ENCODE measurements at places on chromosomes 4 and X.

- DNase-seq = peak; percentile 84
Observed at GRCh38 chrX:38985375-38985774, 184.1 kb downstream of the MID1IP1 start.

DNA sequence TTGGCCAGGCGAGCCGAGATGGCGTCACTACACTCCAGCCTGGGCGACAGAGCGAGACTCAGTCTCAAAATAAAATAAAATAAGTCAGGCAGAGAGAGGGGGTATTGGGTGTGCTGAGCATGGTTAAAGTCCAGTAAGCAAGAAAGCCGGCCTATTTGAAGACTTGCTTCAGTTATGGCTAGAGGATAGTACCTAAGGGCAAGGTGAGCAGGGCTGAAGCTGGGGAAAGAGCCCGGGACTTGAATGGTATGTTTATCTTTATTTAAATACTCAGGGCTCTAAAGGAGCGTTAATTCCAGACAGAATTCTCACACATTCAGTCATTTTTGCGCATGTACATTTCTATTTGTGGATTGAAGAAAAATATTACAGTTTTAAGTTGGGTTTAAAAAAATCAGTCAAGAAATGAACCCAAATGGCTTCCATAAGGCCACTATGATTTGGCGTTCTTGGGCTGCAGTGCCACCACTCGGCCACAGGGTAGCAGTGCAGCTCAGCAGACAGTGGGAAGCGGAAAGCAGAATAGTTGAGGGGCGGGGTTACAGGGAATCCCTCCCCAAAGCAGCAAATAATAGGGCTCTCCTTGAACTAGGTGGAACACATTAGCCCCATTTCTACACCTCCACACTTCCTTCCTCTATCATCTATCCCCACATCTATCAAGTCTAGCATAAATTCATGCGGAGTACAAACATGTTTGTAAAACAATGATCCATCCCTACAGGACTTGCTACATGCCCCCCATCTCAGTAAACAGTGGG is 37.2 kb upstream of the SH3D19 start:
- DNase-seq = peak; percentile 91

DNA sequence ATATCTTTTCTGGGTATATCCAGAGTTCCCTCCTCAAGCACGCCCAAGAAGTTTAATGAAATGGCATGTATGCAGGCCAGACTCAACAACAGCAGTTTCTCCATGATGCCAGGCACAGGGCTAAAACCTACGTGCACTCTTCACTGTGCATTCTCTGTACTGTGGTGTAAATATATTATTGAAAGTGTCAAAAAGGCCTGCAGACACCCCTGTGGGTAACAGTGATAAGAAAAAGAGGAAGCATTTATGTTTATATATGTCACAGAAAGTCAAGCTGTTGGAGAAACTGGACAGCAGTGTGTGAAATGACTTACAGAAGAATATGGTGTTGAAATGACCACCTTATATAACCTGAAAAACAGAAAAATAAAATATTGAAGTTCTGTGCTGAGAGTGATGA is 29.6 kb upstream of the DCAF8L1 start:
- peak; percentile 79 for DNase-seq

GRCh38 chr4:186936496-186937375 is 213.1 kb upstream of the FAT1 start:
- DNase-seq = no peak

- DNase-seq = no peak
Observed at GRCh38 chrX:154799556-154800348, 5.5 kb downstream of the MPP1 start.

DNA sequence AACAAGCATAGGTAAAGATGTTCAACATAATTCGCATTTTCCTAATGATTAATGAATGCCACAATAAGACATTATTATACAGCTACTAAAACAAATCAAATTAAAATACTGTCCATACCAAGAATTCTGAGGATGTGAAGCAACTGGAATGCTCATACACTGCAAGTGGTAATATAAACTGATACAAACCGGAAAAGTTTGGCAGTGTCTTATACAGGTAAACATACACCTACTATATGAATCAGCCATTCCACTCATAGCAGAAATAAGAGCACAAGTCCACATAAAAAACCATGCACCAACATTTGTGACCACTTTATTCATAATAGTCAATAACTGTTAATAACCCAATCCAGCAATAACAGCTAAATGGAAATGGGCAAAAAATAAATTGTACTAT is 79.3 kb downstream of the FBXW7 start:
- no peak for DNase-seq

DNA sequence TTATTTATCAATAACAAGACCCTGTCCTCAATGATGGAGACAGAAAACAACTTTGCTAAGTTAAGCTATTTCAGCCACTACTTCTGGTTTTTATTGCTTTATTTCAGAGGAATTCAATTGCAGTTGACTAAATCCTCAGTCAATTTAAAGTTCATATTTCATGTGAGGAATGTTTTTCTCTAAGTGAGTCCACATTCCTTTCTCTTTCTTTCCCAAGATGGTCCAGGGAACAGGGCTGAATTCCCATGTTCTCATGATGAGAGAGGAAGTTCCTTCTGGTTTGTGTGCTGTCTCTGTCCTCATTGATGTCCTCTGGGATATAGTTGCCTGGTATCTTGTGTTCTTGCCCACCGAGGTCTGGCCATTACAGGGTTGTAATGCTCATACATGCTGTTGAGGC is 117.2 kb downstream of the SLIT2 start:
- DNase-seq = no peak
